ENCODE measurements at places on chromosomes 6 and 20.

- DNase-seq: no peak
Measured at GRCh38 chr20:52060794-52061714, 130.5 kb downstream of the ZFP64 start.

- DNase-seq: peak; percentile 45
Measured at GRCh38 chr6:150599199-150600009, at the start of gene PLEKHG1. Gene PLEKHG1 (plus strand): TSS chr6:150599885. CDS start chr6:150733682, 133,797 bp downstream.

GRCh38 chr6:108744244-108744972 lies 103.8 kb upstream of the ARMC2 start:
- DNase-seq: no peak

DNA sequence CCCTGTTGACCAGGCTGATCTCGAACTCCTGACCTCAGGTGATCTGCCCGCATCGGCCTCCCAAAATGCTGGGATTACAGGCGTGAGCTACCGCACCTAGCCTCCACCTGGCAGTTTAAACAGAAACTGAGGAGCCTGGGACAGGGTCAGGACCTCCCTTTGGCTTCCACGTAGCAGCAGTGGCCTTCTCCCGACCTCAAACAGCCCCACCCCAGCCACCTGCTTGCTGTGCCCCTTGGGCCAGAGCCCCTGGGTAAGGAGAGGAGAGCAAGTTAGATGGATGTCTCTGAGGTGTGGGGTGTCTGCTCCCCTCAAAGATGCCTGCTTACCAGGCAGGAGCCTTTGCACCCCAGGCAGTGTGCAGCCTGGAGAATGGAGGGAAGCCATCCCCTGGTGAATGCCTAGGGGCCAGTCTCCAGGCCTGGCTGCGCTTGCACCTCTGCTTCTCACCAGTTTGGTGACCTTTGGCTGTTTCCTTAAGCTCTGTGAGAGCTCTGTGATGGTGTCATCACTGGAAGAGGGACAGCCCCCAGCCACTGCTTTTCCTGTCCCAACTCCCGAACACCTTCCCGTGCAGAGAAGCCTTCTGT lies 42.1 kb upstream of the MDFI start:
- DNase-seq: no peak

- DNase-seq: no peak
Measured at GRCh38 chr20:39146394-39146793, 184.2 kb downstream of the DHX35 start.

DNA sequence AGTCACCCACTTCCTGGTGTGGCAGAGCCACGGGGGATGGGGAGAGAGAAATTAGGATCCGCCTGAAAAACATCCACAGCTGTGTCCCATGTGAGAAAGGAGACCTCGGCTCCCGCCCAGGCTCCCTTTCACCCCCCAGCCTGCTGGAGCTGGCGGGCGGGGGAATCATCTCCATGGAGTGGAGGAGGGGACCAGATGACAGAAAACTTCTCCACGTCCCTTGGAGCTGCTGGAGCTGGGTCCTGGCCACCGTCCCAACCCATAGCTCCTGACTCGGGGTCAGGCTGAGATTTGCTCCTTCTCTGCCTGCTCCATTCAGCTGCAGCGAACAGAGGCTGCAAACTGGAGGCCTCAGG lies 113.8 kb downstream of the CEBPB start:
- no peak for DNase-seq

- DNase-seq: no peak
Measured at GRCh38 chr20:3161316-3162079, 1.8 kb upstream of the FASTKD5 start.

GRCh38 chr6:79421707-79422484 lies 115.3 kb downstream of the LCA5 start:
- DNase-seq: no peak

DNA sequence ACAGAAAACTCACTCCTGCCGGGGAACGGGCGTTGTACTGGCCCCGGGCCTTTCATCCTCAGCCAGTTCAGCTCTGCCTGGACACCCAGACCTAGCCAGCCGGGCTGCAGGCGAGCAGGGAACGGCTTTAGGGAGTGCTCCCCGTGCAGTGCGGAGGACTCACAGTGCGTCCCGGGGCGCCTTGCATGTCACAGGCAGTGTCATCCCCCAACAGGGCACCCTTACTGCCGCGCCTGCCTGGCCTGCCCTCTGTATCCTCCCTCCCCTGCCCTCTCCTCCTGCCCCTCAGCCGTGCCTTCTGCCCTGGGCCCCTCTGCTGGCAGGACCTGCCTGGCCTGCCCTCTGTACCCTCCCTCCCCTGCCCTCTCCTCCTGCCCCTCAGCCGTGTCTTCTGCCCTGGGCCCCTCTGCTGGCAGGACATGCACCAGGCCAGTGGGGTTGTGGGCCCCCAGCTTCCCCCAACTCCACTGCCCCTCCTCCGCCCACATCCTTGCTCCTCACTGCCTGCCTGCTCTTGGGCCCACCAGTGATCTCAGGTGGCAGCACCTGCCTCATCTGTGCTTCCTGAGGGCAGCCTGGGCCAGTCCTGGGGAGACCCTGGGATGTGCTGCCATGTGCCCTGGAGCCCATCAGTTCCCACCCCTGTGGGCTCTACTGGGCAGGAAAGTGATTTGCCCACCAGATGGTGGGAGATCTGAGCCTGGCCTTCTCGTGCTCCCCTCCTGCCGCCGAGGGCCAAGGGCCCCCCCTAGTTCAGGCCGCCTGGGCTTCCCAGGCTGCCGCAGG lies 43.0 kb downstream of the PYGB start:
- DNase-seq: no peak

- DNase-seq: peak; percentile 47
Measured at GRCh38 chr6:143940011-143940597, 68.0 kb downstream of the PLAGL1 start.

DNA sequence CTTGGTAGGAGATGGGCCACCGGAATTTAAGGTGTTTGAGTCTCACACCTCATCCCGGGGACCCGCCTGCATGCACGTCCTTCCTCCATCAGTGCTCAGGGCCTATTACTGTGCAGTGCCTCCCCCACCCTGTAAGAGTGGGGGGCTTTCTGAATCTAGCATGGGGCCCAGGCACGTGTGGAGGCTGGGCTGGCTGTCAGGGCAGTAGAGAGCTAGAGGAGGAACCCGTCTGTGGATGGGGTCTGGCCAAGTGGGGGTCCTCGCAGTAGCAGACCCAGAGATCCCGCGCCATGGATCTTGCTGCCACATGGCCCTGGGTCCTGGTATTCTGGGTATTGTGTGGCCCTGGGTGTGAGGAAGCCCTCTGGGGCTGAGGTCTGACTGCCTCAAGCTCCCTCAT lies 42.9 kb downstream of the SRC start:
- DNase-seq: no peak

DNA sequence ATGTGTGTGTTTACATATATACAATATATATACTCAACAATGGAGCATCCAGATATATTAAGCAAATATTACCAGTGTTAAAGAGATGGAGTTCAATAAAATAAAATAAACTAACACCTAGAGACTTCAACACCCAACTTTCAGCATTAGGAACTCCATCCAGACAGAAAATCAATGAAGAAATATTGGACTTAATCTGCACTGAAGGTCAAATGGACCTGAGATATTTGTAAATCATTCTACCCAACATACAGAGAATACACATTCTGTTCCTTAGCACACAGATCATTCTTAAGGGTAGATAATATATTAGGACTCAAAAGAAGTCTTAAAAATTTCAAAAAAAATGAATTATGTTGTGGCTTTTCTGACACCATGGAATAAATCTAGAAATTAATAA lies 832.3 kb upstream of the ADGRB3 start:
- no peak for DNase-seq

DNA sequence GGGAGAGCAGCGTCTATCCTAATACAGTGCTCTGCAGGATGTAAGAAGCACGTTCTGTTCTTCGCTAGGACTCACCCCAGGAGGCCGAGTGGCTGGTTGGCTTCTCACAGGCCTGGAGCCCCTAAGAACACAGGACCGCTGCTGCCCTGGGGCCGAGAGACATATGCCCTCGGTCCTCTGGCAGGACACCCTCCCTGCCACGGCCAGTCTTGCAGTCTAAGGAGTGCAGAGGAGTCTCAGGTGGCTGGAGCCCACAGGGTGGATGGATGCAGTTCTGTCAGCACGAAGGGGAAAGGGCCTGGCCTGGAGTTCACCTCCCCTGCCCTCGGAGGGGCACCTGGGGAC lies 96.5 kb downstream of the SMOC2 start:
- DNase-seq: no peak

GRCh38 chr6:42021847-42022754 lies 28.2 kb upstream of the TAF8 start:
- peak; percentile 63 for DNase-seq

- DNase-seq: no peak
Measured at GRCh38 chr6:16092140-16092539, 36.7 kb upstream of the MYLIP start.

- DNase-seq: no peak
Measured at GRCh38 chr20:45813006-45813340, 529 bp downstream of the UBE2C start.

DNA sequence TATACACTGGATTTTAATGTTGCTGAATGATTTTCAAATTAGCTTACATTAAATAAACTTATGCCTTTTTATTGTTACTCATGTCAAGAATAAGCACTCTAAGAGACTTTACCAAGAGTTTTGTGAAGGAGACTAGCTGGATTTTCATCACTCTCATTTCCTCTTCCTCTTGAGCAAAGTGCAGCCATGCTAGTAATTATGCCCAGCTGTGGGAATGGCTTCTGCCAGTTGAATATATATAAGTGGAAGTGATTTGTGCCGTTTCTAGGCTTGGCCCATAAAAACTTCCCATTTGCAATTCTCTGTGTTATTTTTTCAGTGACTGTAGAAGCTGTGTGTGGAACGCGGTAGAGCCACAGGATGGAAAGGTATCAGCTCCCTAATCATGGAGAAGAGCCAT lies 255.8 kb downstream of the HDGFL1 start:
- no peak for DNase-seq

- DNase-seq: no peak
Measured at GRCh38 chr6:1392813-1393640, 3.7 kb downstream of the FOXF2 start.

- no peak for DNase-seq
Measured at GRCh38 chr6:37521674-37522073, 22.0 kb upstream of the CCDC167 start.

DNA sequence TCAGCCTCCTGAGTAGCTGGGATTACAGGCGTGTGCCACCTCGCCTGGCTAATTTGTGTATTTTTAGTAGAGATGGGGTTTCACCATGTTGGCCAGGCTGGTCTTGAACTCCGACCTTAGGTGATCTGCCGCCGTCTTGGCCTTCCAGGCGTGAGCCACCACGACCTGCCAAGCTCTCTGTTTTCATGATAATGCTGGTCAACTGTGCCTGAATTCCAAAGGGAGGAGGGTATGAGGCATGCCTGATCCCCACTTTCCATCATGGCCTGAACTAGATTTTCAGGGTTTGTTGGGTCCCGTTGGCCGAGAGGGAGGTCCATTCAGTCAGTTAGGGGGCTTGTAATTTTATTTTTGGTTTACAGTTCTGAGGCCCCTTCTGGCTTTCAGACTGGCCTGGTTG lies 28.0 kb upstream of the ANGPT4 start:
- no peak for DNase-seq

DNA sequence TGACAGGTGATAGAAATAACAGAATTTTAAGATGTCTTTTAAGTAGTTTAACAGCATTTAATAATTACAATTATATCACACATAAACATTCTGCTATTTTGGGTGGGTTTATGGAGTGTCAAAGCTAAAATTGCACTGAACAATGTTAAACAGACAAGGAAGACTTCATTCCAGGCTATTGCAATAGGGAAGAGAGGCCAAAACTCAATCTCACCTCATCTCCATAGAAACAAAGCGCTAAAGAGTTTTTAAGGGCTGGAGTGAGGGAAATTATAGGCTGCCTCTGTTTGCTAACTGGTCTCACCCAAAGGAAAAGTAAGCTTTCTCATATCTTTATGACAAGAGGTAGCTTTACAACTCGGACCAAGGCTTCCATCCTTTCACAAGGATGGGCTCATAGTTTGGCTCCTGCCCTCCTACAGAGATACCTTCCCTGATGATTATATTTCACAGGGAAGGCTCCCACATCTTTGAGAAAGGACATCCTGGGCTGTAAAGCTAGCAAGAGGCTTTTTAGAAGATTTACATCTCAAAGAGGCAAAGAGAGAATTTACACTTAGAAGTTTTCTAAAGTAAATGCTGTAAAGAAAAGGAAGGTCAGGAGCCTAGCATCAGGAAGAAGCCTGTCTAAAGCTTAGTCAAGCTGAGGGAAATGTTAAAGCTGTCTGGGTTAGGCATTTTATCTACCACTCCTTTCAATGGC lies 350.2 kb upstream of the IMPG1 start:
- no peak for DNase-seq

- DNase-seq: no peak
Measured at GRCh38 chr20:2279253-2279779, 16.5 kb upstream of the TGM3 start.

DNA sequence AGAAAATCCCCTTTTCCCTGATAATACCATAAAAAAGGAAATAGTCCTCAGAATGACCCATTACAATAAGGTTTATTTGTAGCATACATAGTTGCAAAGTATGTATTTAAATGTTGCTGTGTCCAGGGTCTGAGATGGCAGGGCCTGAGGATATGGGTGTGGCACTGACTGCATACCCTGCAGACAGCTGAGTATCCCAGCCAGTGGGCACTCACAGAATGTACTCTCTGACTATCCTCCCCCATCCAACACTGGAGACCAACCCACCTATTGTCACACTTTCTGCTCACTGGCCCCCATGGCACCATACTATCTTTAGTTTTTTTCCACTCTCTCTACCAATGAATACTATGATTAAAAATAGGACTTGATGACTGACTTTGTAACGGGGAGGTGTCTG lies 215.8 kb upstream of the FOXA2 start:
- DNase-seq: no peak

GRCh38 chr6:85185977-85186376 lies 263.9 kb upstream of the NT5E start:
- no peak for DNase-seq

DNA sequence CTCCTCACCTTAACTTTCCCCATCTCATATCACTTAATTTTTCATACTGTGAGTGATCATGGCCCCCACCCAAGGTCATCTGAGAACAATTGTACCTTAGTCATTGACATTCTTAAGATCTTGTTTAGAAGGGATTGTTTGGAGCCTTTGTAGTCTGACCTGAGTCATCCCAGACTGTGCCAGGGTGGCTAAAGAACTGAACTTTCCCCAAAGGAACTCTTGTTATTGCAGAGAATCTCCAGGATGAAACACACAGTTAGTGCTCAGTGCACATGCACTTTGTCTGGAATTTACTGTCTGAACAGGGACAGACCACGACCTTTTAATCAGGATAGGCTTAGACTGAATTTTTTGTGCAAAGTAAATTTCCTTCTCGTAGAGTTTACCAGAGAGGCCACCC lies 112.6 kb upstream of the CCN2 start:
- no peak for DNase-seq

GRCh38 chr6:90402831-90403192 lies 106.2 kb upstream of the BACH2 start:
- no peak for DNase-seq

GRCh38 chr20:63466250-63466825 lies 6.1 kb downstream of the KCNQ2 start:
- no peak for DNase-seq

DNA sequence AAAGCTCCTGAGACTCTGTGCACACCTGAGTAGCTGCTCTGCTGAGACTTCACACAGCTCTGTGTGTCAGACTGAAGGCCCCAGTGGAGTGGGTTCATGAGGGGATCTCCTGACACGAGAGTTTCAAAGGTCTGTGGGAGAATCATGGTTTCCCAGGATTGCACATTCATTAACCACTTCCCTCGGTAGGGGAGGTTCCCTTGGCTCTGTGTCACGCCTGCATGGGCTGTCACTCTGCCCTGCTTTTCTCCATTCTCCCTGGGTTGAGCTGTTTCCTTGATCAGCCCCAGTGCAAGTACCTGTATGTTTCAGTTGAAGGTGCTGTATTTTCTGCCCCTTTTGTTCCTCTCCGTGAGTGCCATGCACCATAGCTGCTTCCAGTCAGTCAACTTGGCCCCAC lies 236.9 kb downstream of the EPM2A start:
- no peak for DNase-seq

Measured in activated CD4-positive, alpha-beta T cell treated with anti-CD3 and anti-CD28 coated beads for 4 hours (primary cell).